Stimulated activated CD4-positive, alpha-beta T cell treated with anti-CD3 and anti-CD28 coated beads, TNF-alpha, amount 100 ng/mL, for 48 hours (primary cell): ENCODE measurements at places on chromosomes 5 and 9.

- peak; percentile 44 for DNase-seq
These were observed 100.7 kb downstream of the SUSD1 start for GRCh38 chr9:112074250-112075008.

DNA sequence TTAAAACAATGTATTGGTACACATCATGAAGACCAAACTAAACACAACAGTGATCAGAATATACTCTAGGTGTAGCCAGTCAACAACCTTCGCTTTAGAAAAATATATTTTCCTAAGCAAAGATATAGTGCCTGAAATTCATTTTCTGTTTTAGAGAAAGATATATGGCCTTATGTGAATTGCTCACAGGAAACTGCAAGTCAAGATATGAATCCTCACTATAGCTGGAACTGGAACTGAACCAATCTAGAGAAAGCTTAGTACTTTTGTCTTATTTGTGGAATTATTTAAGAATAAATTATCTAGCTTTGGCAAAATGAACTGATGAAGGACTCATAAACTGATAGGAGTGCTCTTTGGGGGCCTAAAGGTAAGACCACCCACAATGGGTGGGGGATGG, 27.3 kb downstream of the GZMK start:
- DNase-seq, result no peak

DNA sequence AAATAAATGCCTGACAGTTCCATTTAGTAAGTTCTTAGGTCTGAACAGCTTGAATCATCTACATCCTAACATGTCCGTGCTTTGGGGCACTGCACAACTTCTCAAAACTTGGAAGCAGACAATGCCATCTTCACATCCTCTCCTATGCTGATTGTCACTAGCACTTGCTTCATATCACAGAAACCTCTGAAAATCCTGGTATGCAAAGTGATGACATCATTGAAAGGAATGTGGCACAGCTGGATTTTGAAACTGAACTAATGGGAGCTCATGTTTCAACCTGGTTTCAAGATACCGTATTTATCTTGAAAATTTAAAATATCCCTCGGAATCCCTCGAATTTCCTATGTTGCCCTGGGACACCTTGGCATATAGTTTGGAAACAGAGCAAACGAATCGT, 490.2 kb upstream of the DAP start:
- no peak for DNase-seq

DNA sequence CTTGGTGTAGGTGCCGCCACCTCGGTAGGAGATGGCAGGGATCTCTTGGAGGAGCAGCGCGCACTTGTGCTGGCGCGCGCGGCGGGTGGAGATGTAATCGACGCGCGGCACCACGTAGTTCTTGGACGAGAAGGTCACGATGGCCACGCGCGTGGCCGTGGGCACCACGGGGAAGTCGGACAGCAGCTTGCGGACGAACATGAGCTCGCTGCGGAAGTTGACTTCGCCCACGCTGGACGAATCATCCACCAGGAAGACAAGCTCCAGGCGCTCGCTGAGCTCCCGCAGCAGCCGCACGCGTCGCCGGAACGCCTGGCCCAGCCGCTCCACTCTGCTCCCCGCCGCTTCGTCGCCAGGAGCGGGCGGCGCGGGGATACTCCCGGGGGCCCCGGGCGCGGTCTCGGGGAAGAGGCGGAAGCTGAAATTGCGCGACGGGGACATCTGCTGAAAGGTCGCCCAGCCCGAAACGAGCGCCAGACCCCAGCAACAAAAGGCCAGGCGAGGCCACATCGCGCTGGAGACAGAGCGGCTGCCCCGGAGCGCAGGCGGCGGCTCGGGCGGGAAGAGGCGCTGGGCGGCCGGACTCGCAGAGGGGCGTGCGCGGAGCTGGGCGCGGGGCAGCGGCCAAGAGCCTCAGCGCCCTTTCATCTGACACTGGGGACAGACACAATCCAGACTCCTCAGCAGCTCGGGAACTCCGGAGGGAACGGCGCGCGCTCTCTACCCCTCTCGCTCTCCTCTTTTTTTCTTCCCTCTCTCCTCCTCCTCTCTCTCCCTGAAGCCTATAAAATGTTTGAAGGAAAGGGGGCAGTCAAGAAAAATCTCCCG, at the start of gene SVEP1:
Gene SVEP1 (minus strand): TSS at position 708 of the 828 bp plus-strand sequence. CDS start 198 bp downstream, at position 510.
- DNase-seq, result no peak

DNA sequence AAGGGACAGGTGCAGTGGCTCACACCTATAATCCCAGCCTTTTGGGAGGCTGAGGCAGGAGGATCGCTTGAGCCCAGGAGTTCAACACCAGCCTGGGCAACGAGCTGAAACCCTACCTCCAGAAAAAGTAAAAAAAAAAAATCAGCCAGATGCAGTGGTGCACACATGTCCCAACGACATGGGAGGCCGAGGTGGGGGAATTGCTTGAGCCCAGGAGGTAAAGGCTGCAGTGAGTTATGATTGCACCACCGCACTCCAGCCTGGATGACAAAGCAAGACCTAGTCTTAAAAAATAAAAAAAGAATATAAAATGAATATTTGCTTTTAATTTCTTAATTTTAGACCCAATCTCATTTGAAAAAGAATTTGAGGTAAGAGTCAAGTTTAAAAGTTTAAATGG, 143.5 kb downstream of the LPAR1 start:
- no peak for DNase-seq

- no peak for DNase-seq
These were observed 217.0 kb upstream of the TARS1 start for GRCh38 chr5:33223563-33224284.

GRCh38 chr9:36163786-36164170, 5.4 kb upstream of the CCIN start:
- no peak for DNase-seq

- DNase-seq, result no peak
These were observed 8.6 kb downstream of the KLHL9 start for GRCh38 chr9:21326526-21327139.

DNA sequence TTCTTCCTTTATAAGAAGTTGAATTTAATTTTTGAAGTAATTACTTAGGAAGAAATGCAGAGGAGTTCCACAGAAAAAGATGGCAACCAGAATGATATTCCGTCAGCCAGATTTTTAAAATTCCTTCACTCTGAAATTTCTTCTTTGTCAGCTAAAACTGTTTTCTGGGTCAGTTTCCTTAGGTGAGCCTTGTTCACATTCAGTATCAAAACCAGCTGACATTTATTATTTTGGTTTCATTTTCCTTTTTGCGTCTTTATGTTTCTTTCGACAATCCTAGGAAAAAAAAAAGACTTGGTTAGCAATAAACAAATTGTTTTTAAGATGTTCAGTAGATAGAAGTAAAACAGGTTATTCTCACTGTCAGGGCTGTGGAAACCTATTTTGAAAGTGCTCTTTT, 4.1 kb upstream of the IARS1 start:
- DNase-seq, result no peak
